ENCODE measurements at places on chromosomes 4 and X.

DNA sequence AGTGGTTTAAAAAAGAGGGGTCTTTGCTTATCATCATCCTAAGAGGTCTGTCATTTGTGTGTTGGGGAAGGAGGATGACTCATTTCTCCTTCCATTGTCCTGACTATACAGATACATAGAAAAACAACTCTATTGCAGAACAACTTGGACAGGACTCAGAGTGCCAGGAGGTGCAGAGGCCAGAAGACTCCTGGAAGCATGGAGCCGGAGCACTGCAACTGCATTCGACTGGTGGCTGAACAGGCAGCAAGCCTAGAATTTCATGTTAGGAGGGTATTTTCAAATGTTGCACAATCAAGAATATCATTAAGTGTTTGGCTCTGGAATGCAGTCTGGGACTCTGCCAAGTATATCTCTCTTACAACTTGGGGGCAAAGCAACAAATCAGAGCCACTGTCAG, 35.0 kb upstream of the MAML3 start:
- DNase-seq: no peak

- DNase-seq: no peak
Measured at GRCh38 chr4:23091711-23092110, 399.0 kb downstream of the GBA3 start.

GRCh38 chrX:49178537-49178936, 6.8 kb downstream of the PLP2 start:
- DNase-seq: no peak

- no peak for DNase-seq
Measured at GRCh38 chrX:28590396-28590795, 3.1 kb downstream of the IL1RAPL1 start.

GRCh38 chrX:37871626-37872302, 24.4 kb upstream of the DYNLT3 start:
- no peak for DNase-seq

- no peak for DNase-seq
Measured at GRCh38 chrX:7582191-7582590, 260.8 kb upstream of the VCX start.

Measured in hematopoietic multipotent progenitor cell (in vitro differentiated cells).